ENCODE measurements at places on chromosomes 12 and 14.

DNA sequence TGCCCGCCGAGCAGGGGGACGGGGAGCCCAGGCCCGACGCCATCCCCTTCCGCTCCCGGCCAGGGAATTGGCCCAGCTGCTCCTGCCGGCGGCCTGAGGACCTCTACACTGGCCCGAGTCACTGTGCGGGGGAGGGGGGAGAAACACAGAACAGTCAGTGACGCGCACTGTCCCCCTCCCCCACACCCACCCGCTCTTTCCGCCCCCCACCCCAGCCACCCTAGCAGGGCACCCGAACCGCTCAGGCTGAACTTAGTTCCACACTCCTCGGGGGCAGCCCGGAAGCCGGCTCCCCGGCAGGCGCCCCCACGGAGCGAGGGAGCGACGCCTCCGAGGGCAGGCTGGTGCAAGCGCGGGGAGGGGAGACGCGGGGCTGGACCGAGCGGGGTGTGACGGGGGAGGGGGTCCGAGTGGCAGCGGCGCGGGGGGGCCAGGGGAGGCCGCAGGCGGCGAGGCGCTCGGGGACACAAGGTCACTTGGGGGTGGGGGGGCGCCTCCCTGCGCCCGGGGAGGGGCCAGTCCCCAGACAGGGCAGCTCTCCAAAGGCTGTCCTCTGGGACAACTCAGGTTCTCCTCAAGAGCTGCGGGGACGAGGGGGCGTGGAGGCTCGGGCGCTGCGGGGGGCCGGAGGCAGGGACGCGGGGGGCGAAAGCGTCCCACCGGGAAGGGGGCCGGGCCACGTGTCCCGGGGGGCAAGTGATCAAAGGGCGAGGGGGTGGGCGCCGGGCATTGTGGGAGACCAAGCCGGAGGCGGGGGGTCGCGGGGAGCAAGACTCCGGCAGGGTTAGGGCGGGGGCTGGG, 648 bp downstream of the CHD4 start:
- peak; percentile 50 for DNase-seq

- peak; percentile 74 for DNase-seq
These were observed 146.1 kb upstream of the NCOR2 start for GRCh38 chr12:124713436-124714082.

DNA sequence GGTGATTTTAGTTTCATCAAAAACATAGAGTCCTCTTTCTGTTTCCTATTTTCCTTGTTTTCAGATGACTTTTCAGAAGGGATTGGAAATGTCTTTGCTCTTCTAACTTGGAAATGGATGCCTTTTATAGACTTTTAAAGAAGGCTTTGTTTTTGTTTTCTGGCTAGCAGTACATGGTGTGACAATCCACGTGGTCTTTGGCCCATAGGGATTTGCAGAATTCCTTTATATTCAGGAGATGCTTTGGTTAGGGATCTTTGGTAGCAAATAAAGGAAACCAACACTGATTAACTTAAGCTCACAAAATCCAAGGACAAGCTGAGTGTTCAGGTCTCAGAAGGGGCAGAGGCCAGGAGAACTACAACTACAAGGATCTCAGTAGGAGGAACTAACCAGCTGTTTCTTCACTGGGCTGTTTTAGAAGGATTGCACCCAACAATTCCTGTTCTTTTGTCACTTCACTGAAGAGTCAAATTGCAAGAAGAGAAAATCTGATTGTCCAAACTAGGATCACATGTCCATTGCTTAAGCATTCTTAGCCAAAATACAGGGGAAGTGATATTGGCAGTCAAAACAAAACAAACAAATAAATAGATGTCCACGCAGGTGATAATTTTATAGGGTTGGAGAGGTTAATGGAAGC, 58.6 kb upstream of the MANSC4 start:
- DNase-seq: no peak

DNA sequence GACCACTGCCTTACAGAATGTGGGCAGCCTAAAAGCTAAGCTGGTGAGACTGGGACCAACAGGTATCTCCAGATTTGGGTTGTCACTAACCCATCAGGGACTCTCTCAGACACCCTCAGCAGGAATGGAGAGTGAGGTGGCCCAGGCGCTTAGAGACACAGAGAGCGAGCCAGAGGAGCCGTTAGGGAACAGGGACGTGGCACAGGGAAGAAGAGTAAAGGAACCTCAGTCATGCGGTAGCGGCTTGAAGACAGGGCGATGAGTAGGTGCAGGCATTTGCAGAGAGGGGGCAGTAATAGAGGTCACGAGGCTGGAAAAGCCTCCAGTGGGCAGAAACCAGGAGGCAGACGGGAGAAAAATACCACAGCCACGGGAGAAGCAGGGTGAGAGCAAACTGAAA, 158.0 kb upstream of the CCND2 start:
- no peak for DNase-seq

DNA sequence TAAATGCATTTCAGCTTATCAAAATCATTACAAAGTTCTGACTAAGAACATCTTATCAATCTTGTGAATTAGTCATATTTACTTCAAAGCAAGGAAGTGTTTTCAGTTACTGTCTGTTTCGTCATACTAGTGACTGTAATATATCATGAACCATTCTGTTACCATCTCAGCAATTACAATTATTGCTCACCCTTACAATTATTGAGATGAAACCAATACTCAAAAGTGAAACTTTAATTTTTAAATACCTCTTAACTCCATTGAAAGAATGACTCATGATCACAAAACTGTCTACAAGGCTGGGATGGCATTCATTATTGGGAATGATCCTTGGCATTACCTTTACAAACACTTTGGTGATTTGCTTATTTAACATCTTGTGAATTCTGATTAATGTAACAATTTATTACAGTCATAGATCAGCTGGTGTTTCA, 90.3 kb downstream of the RPS6KA5 start:
- peak; percentile 38 for DNase-seq

DNA sequence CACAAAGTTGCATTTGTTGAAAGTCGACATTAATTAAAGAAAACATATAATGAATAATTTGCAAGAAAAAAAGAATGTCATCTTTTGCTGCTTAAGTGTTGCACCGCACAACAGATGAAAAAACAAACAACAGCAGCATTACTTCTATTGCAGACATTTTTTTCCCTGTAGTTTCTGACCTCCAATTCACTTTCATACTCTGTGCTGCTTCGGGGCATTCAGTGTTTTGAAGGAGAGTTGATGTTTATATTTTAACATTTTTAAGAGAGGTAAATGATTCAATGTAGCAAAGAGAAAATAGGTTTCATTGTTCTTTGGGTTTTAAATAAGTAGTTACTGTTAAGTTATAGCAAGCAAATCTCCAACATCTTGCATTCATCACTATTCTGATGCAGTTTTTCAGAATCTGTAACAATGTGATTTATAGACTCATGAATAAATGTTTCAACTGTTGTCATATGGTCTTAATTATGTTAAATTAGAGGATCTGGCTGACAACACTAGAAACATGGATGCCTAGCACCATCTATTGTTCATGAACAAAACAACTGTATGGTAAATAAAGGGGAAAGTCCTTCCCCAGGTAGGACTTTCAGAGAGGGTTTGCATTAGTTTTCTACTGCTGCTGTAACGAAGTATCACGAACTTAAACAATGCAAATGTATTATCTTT, 168.1 kb downstream of the BCAT1 start:
- DNase-seq: no peak

- no peak for DNase-seq
These were observed 318.2 kb downstream of the BCL11B start for GRCh38 chr14:98953551-98954348.

GRCh38 chr12:63909746-63910145, 65.2 kb downstream of the SRGAP1 start:
- DNase-seq: no peak

- DNase-seq: no peak
These were observed 113.6 kb downstream of the CCER1 start for GRCh38 chr12:90841336-90841735.

- DNase-seq: no peak
These were observed 35.7 kb upstream of the ACTN1 start for GRCh38 chr14:69014829-69015259.

GRCh38 chr12:105198961-105199360, 37.0 kb downstream of the APPL2 start:
- no peak for DNase-seq

- DNase-seq: no peak
These were observed 7.2 kb upstream of the SPRYD3 start for GRCh38 chr12:53086361-53086760.

GRCh38 chr12:88228720-88229119, 86.6 kb downstream of the TMTC3 start:
- DNase-seq: no peak

DNA sequence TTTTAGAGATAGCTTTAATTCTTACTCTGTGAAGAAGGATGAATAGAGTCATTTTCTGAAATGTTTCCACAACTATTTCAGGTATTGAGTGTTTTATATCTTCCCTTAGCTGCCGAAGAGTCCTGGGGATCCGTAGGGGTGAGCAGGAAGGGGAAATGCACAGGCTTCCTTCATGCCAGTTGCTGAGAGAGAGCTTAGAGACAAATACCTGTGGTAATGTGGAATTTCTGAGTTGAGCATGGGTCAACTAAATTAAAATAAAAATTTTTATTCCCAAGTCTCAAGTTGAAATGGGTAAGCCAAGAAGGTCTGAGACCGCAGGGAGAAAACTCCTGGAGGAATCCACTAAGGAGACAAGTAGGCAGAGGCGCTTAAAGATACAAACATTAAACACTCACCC, 185.7 kb downstream of the DAD1 start:
- DNase-seq: no peak

DNA sequence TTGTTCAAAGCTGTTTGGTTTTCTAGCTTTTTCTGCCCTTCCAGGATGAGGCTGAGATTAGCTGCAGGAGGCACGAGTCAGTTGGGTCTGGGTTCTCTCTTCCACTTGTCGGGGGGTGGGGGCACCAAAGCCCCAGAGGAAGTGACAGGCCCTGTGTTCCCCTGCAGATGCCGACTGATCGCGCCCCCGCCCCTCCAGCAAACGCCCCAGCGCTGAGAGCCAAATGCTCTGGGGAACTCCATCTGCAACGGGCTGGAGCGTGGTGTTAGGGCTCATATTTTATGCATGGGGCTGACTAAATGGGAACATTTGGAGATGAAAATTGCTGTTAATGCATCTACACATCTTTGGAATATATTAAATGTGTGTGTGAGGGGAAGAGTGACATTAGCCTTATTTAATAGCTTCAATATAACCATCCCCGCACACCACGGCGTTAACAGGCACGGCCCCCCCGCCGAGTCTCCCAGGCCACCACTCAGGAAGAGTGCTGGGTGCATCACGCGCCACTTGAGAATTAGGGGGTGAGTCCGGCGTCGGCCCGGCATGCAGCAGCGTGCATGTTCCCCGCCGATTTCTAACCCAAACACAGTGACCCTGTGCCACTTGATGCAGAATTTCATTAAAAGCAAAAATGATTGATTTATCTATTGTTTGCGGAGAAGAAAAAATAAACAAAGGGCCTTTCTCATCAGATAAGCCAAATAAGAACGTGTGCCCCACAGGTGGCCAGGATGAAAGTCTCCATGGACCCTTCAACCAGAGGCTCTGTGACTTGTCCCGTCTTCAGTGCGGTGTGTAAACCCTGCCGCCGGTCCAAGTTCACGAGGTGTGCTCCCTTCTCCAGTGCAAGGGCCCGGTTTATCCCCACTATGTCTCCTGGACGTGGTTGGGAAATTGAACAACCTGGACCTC, 165.0 kb upstream of the RTL1 start:
- no peak for DNase-seq

GRCh38 chr12:6827437-6827911, 733 bp upstream of the P3H3 start:
- peak; percentile 17 for DNase-seq

DNA sequence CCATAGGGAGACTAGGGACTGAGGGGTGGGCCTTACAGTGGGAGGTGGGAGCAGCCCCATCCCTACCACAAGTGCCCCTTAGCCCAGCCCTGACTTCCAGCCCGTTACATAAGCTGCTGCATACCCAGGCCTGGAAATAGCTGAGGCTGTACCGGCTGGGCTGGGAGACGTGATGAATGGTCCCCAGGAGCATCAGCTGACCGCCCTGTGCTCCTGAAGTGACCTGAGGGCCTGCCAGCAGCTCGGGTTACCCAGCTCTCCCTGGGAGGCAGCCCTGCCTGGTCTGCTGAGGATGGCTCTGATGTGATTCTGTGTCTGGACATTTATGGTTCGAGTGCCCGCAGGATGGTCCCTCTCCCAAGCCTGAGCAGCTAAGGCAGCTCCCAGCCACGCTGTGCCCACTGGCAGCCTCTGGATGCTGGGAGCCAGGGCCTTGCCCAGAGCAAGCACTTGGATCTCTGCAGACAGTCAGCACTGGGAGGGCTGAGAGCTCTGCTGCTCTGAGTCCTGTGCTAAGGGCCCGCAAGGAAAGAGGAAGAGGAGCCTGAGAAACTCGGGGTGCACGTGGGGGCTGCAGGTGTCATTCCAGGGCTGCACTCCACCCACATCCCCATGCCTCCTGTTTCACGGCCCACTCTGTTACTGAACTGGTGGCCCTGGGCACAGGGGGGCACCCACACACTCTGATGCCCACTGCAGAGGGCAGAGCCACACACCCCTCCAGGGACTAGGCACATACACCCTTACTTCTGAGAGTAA, 20.5 kb downstream of the TAMALIN start:
- DNase-seq: no peak

DNA sequence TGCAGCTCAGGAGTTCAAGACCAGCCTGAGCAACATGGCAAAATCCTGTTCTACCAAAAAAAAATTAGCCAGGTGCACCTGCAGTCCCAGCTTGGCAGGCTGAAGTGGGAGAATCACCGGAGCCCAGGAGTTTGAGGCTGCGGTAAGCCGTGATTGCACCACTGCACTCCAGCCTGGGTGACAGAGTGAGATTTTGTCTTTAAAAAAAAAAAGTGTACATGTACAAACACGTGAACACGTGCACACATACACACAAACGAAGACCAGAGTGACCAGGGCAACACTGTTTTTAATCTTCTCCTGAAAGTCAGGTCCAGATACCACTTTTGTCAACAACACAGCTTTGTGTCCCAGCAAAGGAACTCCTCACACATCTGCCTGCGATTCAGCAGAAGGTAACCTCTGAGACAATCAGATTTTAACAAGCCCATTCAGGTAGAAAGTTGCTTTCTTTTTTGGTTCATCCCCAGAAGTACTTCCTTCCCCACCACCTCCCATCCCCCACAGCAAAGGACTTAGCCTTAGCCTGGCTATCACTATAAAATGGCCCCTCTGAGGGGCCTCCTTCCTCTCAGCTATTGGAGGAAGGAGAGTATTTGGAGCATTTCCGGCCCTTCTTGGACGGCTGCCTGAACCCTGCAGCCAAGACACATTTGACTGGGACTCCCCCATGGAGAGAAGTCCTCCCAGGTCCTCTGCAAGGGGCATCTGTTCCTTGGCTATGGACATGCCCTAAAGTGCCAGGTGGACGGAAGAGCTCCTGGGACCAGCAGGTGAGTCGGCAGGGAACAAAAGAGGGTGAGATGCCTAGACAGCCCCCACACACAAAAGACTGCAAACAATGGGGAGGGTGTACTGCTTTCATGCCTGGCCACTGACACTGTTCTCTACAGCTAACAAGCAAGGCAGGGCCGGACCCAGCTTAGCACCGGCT, 9.8 kb downstream of the CTDSP2 start:
- DNase-seq: peak; percentile 35

GRCh38 chr14:85471744-85472143, 58.2 kb upstream of the FLRT2 start:
- DNase-seq: no peak
